ENCODE measurements at places on chromosomes 12 and 14. TPM values are rescaled to one million over a fixed set of nuclear protein-coding genes. Genes with fewer than 3 reads are reported as not detected.

Gene OR6C70
- total RNA-seq: not detected

Gene ZC2HC1C
- total RNA-seq: 3.2 TPM

Gene TMEM106C
- 24.0 TPM for total RNA-seq

Gene TEX52
- not detected for total RNA-seq

Gene GZMB
- not detected for total RNA-seq

Gene COX8C
- not detected for total RNA-seq

Gene NYNRIN
- 33.5 TPM for total RNA-seq

Gene FAM186B
- not detected for total RNA-seq

Gene SDR9C7
- total RNA-seq: 0.39 TPM

Data from glutamatergic neuron (in vitro differentiated cells).